ENCODE measurements at places on chromosomes 4 and X. TPM values are rescaled to one million over a fixed set of nuclear protein-coding genes. Genes with fewer than 3 reads are reported as not detected.

The CWH43 gene
- not detected for polyA plus RNA-seq

The P2RY4 gene
- 0.49 TPM for polyA plus RNA-seq

The PF4V1 gene
- polyA plus RNA-seq, result not detected

The RUFY3 gene
- 17.9 TPM for polyA plus RNA-seq

The CT45A2 gene
- polyA plus RNA-seq, result not detected

The KIAA1210 gene
- not detected for polyA plus RNA-seq

The GNRHR gene
- not detected for polyA plus RNA-seq

The CACNA1F gene
- 0.03 TPM for polyA plus RNA-seq

The CXXC4 gene
- 0.01 TPM for polyA plus RNA-seq

The OPRPN gene
- polyA plus RNA-seq, result not detected

The ARX gene
- not detected for polyA plus RNA-seq

The SATL1 gene
- polyA plus RNA-seq, result 0.03 TPM

The F8A2 gene
- polyA plus RNA-seq, result not detected

The NLRP2B gene
- polyA plus RNA-seq, result not detected

The F9 gene
- polyA plus RNA-seq, result 0.03 TPM

The TAF7L gene
- polyA plus RNA-seq, result not detected

DNA sequence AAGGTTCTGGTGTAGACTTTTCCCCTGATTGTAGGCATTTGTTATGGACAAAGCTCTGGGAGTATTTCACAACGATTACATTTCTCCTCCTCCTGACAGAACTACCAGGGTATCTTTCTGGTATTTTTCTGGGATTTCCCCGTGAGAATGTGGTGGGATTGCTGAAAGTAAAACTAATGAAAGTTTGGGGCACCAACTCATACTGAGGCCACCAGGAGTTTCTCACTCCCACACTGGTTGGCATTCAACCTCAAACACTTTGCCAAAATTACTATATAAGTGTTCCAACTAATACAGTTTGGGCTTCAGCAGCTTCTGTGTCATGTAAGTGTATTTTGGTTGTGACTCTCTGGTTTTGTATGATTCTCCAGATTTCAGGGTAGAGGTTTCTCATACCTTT lies 855.1 kb downstream of the GLUD2 start:
- DNase-seq, result no peak

DNA sequence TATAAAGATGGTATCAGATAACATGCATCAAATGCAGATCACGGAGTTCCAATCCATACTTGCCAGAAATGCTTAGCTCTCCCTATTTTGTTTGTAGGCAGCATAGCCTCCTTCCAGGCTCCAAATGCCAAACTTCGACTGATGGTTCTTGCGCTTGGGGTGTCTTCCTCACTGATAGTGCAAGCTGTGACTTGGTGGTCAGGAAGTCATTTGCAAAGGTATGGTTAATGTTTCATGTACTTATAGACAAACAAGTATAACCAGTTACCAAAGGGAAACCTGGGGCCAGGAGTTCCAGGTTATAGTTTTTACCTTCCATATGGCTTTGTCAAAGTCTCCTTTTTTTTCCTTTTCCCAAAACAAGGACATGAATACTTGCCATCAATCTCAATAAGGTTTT lies 5.3 kb downstream of the CWH43 start:
- DNase-seq, result no peak

- no peak for DNase-seq
Observed at GRCh38 chr4:58766763-58767162, 1656.6 kb upstream of the IGFBP7 start.

- DNase-seq, result peak; percentile 49
Observed at GRCh38 chr4:69239557-69240168, 25.1 kb upstream of the UGT2B11 start.

DNA sequence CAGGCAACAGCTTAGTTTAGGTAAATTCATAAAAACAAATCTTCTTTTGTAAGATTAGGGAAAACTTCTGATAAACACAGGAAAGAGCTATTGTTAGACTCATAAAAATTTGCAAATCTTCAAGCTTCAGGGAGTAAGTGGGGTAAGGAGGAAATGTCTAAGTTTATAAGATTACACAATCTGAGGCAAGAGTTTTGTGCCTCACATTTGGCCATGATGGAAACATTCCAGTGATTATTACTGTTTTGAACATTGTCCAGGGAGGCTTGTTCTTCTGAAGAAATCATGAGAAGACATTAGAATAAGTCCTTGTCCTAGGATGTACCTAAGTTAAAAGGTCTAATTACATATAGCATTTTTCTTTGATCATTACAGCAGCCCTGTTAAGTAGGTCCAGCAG lies 72.8 kb downstream of the MAOB start:
- DNase-seq, result no peak

DNA sequence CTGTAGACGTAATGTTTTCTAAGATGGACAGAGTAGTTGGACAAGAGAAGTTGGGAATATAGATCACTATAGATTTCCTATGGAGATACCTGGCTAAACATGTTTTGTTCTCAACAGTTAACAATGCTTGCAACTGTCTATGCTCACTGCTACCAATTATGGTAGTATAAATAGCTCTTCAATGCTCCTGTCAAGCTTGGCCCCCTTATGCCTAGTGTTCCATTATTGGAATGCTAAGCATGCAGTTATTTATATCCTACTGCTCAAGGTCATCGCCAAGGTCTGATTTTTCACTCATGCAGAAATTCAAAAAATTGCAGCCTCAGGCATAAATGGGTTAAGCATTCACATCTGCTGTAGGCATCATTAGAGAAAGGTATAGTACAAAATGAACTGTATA lies 519.0 kb downstream of the IL15 start:
- DNase-seq, result no peak

GRCh38 chr4:16665942-16666551 lies 232.4 kb downstream of the LDB2 start:
- no peak for DNase-seq

GRCh38 chr4:4867375-4868039 lies 8.0 kb downstream of the MSX1 start:
- no peak for DNase-seq

DNA sequence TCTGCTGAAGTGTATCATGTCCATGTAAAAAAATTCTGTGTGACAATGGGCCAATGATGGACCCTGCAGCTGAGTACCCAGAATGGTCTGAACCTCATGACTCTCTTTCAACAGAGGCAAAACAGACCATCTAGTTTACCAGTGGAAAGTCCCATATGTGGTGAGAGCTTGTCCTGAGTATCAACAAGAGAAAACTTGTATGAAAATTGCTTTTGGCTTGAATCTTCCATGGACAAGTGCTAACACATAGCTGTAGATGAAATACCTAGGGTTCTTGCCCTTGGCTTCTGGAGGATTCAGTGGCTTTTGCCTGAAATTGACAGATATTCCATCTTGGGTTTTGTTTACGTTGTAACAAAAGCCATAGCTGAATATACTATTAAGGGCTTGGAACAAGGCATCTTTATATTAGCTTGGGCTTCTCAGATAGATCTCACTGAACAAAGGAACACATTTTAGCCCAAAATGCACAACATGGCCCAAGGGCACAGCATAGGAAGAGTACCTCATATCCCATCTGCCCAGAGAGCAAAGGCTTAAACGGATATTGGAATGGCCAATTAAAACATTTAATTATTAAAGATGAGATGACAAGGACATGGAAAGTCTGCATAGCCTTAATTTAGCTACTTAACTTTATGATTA lies 128.5 kb upstream of the HPGD start:
- DNase-seq, result no peak

GRCh38 chrX:71178908-71179307 lies 34.3 kb downstream of the NLGN3 start:
- DNase-seq, result peak; percentile 54

GRCh38 chrX:136781180-136781797 lies 557 bp upstream of the ARHGEF6 start:
- DNase-seq, result no peak

GRCh38 chrX:112820364-112821268 lies 20.0 kb downstream of the AMOT start:
- no peak for DNase-seq

DNA sequence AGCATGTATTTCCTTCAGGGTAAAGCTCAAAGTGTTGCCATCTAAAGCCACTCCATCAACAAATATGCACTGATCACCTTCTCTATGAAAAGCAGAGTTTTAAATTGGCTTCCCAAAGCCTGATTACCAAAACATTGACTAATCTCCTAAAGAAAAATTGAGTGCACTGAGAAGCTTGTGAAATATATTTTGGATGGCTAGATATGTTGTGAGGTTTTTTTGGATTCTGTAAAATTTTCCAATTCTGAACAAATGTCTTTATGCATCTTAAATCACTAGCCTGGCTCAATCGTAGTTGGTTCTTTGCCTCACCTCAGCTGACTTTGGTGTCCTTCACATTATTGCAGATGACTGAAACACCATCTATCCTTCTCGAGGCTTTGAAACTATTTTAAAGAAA lies 14.9 kb upstream of the EXOSC9 start:
- no peak for DNase-seq

GRCh38 chrX:16002185-16002584 lies 121.2 kb upstream of the GRPR start:
- DNase-seq, result no peak

- DNase-seq, result no peak
Observed at GRCh38 chr4:144338148-144338547, 197.6 kb upstream of the GYPA start.

DNA sequence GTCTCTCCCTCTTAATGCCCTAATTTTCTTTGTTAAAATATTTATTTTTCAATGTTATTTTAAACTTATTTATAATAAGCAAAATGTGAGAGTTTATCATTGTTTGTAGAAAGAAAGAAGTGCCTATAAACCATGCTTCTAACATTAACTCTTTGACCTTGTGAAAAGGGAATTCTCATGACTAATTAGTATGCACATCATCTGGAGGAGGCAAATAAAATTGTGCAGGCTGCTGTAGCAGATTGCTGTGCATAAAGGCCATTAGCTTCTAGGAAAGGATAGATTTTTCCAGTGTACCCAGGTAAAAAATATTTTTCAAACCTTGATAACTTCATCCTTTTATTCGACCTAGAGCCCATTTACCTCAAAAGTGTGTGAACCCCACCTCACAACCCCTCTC lies 84.6 kb upstream of the GUCY1A1 start:
- DNase-seq, result no peak

- DNase-seq, result no peak
Observed at GRCh38 chr4:25727711-25728493, 72.3 kb downstream of the SLC34A2 start.

DNA sequence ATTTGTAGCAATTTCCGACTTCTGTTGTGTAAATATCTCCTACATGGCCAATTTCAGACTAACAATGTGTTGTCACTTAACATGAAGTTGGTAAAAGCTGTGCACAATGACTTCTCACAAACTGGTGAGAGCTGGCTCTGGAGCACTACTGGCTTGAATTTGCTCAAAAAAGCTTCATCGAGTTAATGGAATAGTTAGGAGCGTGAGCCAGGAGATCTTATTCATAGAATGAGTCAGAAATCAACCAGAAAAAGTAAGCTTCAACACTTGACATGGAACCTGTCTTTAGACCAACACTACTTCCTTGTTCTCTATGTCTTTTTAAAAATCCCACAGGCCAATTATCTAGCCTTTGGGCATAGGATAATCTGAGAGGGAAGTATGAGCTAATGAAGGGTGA lies 7.9 kb upstream of the CHRDL1 start:
- no peak for DNase-seq

GRCh38 chr4:169854090-169854489 lies 96.3 kb upstream of the HPF1 start:
- no peak for DNase-seq

- DNase-seq, result no peak
Observed at GRCh38 chrX:96621811-96622210, 62.8 kb upstream of the DIAPH2 start.

- no peak for DNase-seq
Observed at GRCh38 chr4:123846092-123846491, 449.5 kb downstream of the SPRY1 start.

DNA sequence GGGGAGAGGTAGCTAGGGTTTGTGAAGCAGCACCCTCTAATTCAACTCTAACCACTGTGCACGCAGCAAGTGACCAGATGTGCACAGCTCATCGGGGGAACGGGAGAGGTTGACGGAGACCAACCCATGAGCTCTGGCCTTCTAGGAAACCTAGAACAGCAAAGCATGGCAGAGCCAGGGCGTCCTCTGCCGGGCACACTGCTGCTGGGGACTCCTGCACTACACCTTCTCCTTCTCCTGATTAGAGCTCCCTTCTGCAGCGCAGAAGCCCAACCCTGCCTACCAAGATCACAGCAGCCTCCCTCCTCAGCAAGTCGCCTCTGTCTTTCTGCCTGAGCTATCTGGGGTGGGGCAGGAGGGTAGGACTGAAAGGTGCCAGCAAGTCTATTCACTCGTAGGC lies 252.3 kb upstream of the PSAPL1 start:
- DNase-seq, result no peak

GRCh38 chr4:88587306-88587705 lies 5.0 kb upstream of the HERC3 start:
- DNase-seq, result no peak

GRCh38 chrX:40694802-40695201 lies 40.5 kb downstream of the MED14 start:
- DNase-seq, result no peak

DNA sequence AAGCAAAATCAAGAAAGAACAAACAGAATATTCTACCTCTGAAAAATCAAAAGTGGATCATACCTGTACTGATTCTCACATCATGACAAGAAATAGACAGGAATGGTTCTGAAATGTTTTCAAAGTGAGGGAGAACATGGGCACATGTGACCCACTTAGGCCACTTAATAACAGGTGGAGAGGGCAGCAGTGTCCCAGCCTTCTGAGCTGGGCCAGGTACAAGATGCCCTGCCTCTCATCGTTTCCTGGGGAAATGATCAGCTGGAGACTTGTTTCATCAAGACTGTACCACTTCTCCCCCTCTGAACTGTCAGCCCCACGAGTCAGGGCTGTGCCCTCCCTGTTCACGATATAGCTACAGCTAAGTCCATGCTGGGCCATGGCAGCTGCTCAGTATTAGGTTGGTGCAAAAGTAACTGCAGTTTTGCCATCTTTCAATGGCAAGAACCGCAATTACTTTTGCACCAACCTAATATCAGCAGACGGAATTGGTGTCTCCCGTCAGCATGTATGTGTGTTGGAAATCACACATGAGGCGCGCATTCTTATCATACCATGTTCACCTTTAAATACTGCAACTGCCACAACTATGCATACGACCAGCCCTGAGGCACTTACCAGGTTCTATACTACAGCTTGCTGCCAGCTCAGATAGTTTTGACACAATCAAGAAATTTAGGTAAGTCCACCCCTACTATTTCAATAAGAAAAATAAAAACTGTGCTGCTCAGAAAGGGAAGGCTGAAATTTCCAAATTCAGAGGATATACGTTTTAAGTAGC lies 71.4 kb downstream of the GATB start:
- DNase-seq, result no peak

GRCh38 chrX:16558489-16558888 lies 91.5 kb upstream of the S100G start:
- DNase-seq, result no peak

GRCh38 chrX:94695910-94696309 lies 1021.9 kb downstream of the FAM133A start:
- no peak for DNase-seq

DNA sequence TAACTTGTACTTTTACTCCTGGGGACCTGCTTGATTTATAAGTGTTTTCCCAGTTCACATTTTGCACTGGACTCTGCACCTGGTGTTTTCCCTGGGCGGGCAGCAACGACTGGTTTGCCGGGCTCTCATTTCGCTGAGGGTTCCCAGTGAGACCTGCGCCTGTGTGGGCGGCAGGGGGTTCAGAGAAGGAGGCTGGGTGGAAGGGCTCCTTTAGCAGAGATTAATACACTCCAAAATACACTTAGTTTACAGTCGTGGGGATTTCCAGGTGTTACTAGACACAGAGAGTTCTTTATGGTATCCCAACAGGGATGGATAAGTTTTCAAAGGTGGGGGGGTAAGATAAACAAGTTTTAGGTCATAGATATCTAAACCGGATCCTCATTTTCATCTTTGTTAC lies 53.0 kb upstream of the SHISA3 start:
- no peak for DNase-seq
